WERI-Rb-1 (cell line): ENCODE measurements at places on chromosomes 3 and 15.

GRCh38 chr15:48794697-48795134 lies 16.2 kb downstream of the CEP152 start:
- DNase-seq: no peak

GRCh38 chr3:67176396-67176795 lies 178.3 kb downstream of the KBTBD8 start:
- DNase-seq: peak; percentile 68

DNA sequence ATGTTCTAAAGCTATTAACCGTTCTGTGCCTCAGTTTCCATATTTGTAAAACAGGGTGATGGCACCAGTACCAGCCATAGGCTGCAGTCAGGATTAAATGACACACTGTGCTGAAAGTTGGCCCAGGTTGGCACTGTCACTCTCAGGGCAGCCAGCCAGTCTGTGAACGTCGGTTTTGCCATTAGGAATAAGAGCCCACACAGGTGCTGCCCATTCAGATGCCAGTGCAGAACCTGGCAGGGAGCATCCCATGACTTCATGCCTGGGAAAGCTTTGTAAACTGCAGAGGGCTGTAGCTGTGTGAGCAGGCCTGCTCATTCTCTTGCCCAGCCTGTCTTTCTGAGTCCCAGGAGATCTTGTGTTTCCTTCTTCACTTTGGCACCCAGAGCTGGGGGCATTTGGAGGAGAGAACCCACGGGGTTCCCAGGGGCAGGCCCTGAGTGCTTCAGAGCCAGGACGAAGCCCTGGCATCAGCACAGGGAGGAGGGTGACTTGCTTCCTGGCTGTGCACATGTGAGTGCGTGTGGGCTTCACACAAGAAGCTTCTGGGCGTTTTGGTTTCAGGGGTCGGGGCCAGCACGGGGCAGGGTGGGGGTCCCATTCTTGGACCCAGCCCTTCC lies 46.9 kb downstream of the ZNF710 start:
- DNase-seq: no peak

DNA sequence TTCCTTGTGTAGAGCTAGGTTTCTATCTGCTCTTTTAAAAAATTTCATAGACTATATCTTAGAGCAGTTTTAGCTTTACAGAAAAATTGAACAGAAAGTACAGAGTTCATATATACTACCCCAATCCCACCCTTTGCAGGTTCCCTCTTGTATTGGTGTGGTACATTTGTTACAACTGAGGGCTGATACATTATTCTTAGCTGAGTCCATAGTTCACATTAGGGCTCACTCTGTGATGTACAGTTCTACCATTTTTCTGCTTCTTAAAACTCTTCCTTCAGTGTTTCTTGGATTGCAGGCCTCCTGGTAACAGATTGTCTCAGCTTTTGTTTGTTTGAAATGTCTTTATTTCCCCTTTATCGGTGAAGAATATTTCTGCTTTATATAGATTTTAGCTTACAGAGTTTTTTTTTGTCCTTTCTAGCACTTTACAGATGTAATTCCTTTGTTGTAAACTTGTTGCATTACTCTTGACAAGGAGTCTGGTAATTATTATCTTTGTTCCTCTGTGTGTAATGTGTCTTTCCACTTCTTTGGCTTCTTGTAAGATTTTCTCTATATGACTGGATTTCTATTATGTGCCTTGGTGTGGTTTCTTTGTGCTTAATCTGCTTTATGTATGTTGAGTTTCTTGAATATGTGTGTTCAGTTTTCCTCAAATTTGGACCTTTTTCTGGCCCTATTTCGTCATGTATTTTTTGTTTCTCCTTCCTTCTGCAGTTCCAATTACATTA lies 25.3 kb downstream of the MEF2A start:
- DNase-seq: no peak

DNA sequence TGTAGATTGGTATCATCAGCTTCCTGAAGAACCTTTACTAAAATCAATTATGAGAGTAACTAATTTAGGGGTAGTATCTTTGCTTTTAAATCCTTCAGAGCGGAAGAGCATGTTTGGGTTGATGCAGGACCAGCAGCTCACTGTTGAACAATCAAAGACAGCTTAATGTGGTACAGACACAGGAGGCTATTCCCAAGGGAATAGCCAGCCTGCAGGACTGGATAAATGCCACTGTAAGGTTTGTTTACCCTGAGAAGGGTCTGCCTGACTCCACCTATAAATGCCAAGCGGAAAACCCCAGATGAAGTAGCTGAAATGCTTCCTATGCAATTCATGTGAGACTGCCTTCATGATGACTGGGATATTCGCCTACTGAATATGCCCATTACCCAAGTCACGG lies 16.0 kb upstream of the STAC start:
- DNase-seq: no peak

DNA sequence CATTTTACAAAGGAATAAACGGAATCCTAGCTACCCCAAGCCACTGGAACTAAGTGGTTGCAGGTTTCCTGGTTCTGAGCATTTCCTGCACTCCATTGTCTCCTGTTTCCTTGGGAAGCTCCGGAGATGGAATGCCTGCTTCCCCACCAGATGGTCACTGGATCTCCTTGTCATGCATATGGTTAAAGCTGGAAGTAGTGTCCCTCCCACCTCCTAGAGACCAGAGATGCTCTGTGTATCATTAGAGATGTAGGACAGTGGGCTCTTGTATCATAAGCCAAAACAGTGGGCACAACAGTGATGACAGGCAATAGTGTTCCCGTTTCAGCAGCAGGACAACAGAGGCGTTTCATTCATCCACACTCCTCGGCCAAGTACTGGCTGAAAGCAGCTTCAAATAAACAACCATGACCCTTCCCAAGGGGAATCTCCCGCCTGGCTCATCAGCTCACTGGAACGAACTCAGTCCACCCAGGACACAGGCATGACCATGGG lies 136.2 kb upstream of the EIF1B start:
- no peak for DNase-seq

DNA sequence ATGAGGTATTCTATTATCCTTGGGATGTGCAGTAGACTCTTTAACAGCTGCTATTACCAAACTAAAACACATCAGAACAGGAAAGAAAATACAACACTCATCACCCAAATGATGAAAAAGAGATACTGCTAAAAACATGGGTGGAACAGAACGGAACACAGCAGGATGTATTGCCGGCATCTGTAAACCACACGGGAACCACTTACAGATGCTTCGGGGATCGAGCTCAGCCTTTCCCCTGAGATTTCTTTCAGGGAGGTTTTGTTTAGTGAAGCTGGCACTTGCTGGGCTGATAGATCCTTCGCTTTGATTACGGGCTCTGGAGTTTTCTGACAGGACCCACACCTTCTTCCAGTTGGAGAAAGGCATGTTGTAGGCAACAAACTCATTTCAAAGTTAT lies 182.3 kb upstream of the FAM3D start:
- no peak for DNase-seq

- DNase-seq: peak; percentile 65
Measured at GRCh38 chr15:43518197-43518761, 871 bp downstream of the MAP1A start.

GRCh38 chr3:11568503-11569155 lies 75.1 kb downstream of the VGLL4 start:
- no peak for DNase-seq

DNA sequence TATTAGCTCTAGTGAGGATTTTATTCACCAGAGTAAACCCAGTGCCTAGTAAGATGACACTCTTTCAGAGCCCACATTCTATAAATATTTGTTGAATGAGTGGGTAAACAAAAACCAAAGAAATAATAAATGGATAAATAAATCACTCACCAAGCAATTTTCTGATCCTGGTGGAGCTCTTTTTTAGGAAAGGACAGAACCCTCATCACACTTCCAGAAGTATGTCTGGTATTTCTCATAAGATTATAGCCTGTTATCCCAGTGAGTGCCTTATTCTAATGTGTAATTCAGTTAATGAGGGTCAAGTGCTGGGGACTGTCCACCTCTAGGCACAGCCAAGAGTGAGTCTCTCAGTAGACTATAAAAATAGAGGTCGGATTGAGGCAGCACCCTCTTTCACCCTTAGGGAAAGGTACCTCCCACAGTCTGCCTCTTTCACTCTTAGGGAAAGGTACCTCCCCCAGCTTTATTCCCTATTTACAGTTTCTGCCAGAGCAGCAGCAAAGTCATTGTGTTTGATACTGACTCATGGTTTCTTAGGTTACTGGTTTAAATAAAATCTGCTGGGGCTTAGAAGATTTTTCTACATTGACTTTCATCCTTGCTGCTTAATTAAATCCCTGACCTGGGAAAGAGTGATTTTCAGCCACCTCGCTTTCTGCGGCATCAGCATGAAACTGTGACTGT lies 145.0 kb downstream of the STAC start:
- no peak for DNase-seq

GRCh38 chr15:88881775-88882174 lies 13.6 kb downstream of the HAPLN3 start:
- no peak for DNase-seq

DNA sequence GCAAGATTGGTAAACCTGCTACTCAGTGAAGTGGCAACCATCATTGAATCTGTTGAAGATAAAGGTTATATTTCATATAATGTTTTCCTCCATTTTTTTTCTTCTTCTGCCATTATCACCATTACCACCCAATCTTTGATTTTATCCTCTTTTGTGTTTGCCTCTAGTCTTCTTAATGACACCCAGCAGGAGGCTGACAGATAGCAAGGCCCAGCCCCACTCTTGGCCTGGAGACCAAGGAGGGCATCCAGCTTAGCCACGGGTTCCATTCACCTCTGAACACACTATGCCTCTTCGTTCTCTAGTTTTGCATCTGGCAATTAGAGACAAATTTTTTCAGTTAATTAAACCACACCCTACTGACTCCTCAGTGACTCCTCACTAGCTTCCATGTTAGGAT lies 129.7 kb downstream of the TPRG1 start:
- DNase-seq: no peak

- DNase-seq: no peak
Measured at GRCh38 chr15:68447976-68448755, 16.2 kb upstream of the ITGA11 start.

GRCh38 chr3:27666272-27666671 lies 55.9 kb downstream of the EOMES start:
- DNase-seq: no peak

GRCh38 chr3:89966877-89967665 lies 859.6 kb downstream of the EPHA3 start:
- DNase-seq: no peak

- DNase-seq: no peak
Measured at GRCh38 chr3:129032716-129033115, 27.9 kb upstream of the GP9 start.

GRCh38 chr3:184491867-184492615 lies 69.5 kb upstream of the EPHB3 start:
- no peak for DNase-seq

- peak; percentile 54 for DNase-seq
Measured at GRCh38 chr3:36751326-36751725, 13.0 kb downstream of the DCLK3 start.

DNA sequence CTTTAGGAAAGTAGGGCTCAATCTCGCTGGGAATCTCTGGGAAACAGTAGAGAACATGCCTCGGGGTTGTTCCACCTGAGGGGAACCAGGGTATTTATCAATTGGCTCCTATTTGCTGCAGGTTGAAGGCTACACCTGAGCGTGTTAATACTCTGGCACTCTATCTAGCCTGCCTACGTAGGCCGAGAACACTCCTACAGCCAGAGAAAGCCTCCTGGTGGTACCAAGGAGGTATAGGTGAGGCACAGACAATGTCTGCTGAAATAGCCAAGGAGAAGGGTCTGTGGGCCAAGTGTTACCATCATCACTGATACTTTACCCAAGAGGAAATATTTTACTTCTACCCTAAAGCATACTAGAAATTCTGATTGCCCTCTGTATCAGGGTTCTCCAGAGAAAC lies 341.0 kb upstream of the UBE2E2 start:
- DNase-seq: no peak

DNA sequence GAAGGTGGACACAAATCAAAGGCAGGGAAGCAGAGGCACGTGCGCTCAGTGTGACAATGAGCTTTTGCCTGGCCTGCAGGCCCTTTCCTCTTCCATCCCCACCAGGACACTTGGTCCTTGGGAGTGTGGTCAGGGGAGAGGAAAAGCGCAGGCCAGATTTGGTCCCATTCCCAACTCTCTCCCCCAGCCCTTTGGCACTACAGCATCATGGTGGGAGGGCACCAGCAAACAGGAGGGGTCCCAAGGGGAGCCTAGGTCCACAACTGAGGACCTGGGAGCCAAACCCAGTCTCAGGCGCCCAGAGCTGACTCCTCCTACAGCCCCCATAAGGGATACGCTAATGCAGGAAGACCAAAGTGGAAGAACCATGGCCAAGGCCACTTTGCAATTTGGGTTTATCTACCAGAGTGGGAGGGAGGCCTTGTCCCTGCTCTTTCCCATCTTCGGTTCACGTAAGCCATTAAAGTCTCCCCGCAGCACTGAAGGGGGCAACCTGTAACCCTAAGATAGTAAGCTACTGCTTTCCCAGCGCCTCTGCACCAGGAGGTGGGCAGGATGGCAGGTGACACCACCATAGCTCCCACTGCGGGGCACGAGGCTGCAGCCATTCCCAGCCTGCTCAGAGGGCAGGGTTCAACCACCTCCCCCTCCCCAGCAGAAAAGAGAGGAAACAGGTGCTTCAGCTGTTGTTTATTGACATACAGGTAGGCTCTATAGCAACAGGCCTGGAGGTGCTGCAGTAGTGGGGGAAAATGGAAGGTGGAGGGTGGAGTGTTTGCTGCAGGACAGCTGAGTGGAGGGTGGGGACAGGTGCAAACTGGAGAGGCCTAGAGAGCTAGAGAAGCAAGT lies 993 bp upstream of the GRAMD2A start:
- DNase-seq: no peak

GRCh38 chr3:50167069-50167840 lies 12.1 kb downstream of the SEMA3F start:
- DNase-seq: no peak

DNA sequence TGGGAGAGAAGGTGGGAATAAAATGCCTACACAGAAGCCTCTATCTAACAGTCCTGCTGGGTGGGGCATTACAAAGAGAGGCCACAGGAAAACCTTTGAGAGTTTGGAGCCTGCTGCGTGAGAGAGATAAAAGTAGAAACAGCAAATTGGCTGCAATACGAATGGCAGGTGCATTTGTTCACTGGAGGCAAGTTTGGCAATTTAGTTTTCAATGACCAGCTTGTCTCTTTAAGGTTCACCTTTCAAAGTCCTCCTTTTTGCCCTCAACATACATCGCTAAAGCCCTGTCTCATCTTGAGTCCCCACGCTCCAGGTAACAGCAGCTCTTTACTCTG lies 405.7 kb downstream of the LSAMP start:
- DNase-seq: no peak

- DNase-seq: peak; percentile 52
Measured at GRCh38 chr15:51750792-51751696, at the start of gene TMOD2. Gene TMOD2, plus strand, starts transcription at chr15:51751597. Its CDS starts 14,845 bp downstream, at chr15:51766442.

DNA sequence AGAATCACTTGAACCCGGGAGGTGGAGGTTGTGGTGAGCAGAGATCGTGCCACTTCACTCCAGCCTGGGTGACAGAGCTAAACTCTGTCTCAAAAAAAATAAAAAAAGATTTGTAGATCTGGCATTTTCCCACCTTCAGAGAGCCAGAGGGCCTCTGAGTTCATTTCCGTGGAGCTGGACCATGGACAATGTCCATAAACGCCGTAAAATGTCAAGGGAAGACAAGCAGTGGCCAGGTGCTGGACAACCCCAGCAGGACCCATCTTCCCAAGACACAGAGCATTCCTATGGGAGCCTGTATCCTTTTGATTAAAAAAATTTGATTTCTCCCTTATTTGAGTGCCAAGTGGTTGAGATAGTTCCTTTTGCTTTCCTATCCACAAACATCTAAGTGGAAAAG lies 67.4 kb upstream of the NR2E3 start:
- no peak for DNase-seq

GRCh38 chr15:99509686-99510461 lies 55.9 kb upstream of the MEF2A start:
- DNase-seq: no peak

- DNase-seq: no peak
Measured at GRCh38 chr15:94411285-94411684, 179.9 kb downstream of the MCTP2 start.

- no peak for DNase-seq
Measured at GRCh38 chr3:119978554-119979208, 115.6 kb downstream of the GSK3B start.
